Adrenal gland (tissue), 19 donors: ENCODE measurements at places on chromosomes 7 and 10. TPM values are rescaled to one million over a fixed set of nuclear protein-coding genes. Genes with fewer than 3 reads are reported as not detected.
A peak's percentile ranks its signal among the peaks of the same experiment; 100 is the strongest.

GRCh38 chr7:155830961-155831806 lies 18.9 kb upstream of the SHH start:
- DNase-seq = no peak

GRCh38 chr10:129272866-129273650 lies 194.0 kb upstream of the MGMT start:
- no peak for DNase-seq

DNA sequence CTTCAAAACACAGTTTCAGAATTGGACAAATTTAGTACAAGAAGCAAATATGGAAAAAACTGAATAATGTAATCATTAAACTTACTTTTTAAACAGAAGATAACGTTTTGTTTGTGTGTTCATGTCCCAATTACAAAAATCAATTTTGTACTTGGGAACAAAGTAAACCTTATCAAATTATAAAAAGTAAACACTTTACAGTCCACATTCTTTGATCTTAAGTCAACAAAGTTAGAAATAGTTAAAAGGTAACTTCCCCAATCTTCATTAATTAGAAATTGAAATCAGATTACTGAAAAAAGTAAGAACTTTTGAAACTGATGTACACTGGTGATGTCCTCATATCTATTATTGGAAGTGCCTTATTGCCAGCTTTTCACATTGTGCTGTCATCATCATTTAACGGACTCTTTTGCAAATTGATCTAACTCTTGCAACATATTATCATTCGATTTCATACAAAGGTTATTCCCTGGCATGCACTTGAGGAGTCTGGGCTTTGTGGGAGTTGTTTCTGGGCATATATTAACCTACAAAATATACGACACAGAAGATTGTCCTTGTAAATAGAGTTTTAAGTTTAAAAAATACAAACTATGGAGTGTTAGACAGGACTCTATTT lies 15.1 kb upstream of the CYP2E1 start:
- no peak for DNase-seq

DNA sequence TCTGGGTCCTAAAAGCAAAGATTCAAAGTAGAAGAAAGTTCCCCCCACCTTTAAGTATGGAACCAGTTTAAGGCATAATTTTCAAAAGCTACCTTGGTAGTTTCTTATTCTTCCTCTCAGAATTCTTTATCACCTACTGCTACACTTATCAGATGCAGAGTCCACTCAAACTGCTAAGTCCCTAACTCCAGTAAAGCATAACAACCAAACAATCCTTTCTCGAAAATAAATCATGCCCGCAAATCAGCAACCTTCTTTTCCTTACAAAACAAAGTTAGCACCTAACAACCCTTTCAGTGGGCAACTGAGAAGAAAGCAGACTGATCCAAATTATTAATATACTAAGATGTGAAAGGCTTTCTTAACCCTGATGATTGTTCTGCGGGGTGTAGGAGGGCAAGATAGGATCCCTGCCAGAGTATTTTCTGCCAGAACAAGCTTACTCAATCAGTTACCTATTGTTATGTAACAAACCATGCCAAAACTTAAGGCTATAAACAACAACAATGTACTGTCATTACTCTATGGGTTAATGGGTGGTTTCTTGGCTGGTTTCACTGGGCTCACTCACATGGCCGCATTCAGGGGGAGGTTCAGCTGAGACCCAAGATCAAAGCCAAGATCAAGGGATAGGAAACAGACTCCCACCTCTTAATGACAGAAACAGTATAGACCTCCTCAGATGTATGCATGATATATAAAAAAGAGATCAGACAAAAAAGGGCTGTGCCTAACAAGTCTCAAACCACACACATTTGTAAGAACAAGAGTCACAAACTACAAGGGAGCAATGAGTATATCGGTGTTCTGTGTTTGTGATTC lies 42.0 kb downstream of the CCDC6 start:
- no peak for DNase-seq

- DNase-seq = no peak
These were observed 207.4 kb downstream of the TNS3 start for GRCh38 chr7:47374538-47374937.

DNA sequence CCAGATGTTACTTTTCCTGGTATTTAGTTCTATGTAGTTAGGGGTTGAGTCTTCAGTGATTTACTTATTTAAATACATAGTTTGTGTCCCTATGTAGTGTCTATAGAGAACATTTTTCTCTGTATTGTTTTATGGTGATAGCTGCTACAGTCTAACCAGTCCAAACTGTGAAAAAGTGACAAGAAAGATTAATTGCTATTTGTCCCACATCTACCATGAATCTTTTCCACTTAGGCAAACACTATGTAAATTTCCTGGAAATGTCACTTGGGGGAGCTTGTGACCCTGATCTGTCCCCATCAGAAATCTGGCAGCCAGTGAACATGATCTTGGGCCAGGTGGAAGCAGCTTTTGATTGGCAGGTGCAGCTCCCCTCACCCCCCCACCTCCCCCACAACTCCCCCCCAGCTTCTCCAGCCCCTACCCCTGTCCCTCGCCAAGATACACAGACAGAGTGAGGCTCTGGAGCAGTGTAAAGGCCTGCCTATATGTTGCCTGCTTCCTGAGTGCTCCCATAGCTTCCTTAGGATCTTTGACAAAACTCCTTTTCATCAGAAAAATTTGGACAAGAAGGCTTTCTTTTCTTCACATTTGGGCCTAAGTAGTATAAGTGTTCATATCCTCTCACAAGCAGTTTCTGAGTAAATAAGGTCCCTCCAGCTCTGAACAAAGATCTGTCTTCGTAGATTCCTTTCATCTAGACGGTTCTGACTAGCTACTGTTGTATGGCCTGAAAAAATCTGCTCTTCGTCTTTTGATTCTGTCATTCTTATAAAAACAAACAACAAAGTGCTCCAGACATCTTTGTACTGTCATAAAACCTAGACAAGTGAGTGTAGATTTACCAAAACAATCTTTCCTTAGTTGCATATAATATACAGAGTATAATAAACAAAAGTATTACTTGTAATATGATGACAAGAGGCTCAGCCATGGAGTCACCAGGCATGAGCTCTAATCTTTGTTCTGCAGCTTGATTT lies 31.5 kb upstream of the SLC13A1 start:
- DNase-seq = no peak

GRCh38 chr10:22825841-22826240 lies 102.0 kb upstream of the ARMC3 start:
- DNase-seq = peak; percentile 14

DNA sequence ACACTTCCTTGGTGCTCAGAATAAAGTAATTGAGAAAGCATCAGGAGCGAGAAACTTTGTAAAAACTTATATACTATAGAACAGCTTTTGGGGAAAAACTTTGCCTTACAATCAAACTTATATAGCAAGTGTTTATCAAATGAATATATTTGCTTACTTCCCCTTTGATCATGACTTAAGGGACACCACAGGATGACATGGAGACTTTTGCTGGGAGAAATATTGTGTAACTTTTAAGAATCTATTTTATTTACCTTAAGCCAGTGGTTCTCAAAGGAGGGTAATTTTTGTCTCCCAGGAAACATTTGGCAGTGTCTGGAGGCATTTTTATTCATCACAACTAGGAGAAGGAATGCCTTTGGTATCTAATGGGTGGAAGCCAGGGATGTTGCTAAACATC lies 173.8 kb upstream of the HABP2 start:
- DNase-seq = no peak

- no peak for DNase-seq
These were observed 275.7 kb downstream of the XPNPEP1 start for GRCh38 chr10:109647627-109648026.

The ASAH2 gene
- total RNA-seq = 0.43 TPM

The GDF2 gene
- not detected for total RNA-seq
